Stimulated activated CD8-positive, alpha-beta memory T cell treated with anti-CD3 and anti-CD28 coated beads, Interleukin-4, amount 100 ng/mL, for 1 hour (primary cell): ENCODE measurements at places on chromosomes 1 and 21.

GRCh38 chr1:41915786-41916571 lies 2.7 kb downstream of the HIVEP3 start:
- DNase-seq = no peak

- DNase-seq = no peak
Observed at GRCh38 chr1:17128361-17128760, 9.1 kb upstream of the PADI2 start.

DNA sequence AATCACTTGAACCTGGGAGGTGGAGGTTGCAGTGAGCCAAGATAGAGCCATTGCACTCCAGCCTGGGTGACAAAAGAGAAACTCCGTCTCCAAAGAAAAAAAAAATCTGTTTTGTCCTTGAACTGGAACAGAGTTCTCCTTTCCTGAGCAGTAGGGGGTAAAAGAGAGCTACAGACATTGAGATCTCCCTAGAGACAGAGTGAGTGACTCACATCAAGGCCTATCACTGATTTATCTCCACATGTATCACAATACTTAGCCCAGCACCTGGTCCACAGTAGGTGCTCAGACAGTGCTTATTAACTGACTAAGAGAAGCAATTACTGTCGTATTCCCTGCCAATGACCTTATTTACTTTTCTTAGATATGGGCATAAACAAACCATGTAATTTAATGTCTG lies 354.1 kb upstream of the C1orf87 start:
- no peak for DNase-seq

DNA sequence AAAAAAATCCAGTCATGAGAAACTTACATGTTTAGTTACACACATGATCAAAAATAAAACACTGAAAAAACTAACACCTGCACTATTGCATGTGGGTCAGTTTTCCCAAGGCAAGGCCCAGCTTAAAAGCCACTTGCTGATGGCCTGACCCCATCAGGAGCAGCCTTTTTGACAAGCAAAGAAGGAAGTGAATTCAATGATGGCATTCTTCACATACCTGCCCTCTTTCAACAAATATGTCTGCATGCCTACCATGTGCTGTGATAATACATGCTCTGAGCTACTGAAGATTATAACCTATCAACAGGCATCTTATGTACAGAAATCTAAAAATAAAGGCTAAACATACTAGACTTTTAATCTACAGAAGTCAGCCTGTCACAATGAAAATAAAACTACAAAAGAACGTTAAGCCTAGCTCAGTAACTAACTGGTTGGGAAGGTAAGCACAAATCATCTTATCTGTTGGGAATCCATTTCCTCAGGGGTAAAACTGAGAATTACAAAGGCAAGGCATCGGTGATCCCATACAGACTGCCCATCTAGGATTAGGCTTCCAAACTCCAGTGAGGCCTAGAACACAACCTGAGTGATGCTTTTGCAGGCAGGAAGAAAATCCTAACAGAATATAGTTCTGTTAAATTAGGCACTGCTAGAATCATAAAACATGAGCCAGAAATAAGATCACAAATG lies 14.5 kb downstream of the SORT1 start:
- no peak for DNase-seq

GRCh38 chr21:45411810-45412206 lies 6.8 kb downstream of the COL18A1 start:
- no peak for DNase-seq

GRCh38 chr1:6414881-6415626 lies 4.7 kb downstream of the HES2 start:
- DNase-seq = no peak

- no peak for DNase-seq
Observed at GRCh38 chr1:14341147-14341546, 257.3 kb upstream of the KAZN start.

- DNase-seq = no peak
Observed at GRCh38 chr1:198627436-198628066, 11.3 kb upstream of the PTPRC start.

- DNase-seq = no peak
Observed at GRCh38 chr1:69126796-69127195, 440.9 kb upstream of the LRRC7 start.

- DNase-seq = no peak
Observed at GRCh38 chr1:55213885-55214211, 1.3 kb downstream of the USP24 start.

- no peak for DNase-seq
Observed at GRCh38 chr1:151405187-151405951, 6.0 kb downstream of the PSMB4 start.

- no peak for DNase-seq
Observed at GRCh38 chr1:235675152-235675890, 25.7 kb upstream of the GNG4 start.

DNA sequence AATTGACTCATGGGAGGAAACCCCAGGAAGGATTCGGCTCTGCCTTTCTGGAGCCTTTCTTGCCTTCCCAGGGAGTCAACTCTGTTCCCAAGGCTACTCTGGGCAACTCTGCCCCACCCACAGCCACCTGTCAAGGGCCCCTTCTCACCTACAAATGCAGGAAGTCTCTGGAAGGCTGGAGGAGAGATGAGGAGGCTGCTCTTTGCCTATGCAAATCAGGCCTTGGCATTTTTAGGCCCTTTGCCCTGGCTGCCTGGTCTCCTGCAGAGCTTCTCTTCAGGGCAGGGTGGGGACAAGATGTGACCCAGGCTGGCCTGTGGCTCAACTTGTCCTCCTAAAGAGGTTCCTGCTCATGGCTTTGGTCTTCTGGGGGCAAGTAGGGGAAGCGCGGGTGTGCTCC lies 5.4 kb downstream of the SLC6A9 start:
- no peak for DNase-seq

GRCh38 chr21:45177039-45177438 lies 102.7 kb downstream of the ADARB1 start:
- DNase-seq = no peak

- DNase-seq = no peak
Observed at GRCh38 chr1:208476846-208477170, 232.6 kb upstream of the PLXNA2 start.

GRCh38 chr1:216626394-216627067 lies 96.7 kb downstream of the ESRRG start:
- DNase-seq = no peak

GRCh38 chr1:228445843-228446650 lies 29.4 kb upstream of the TRIM17 start:
- no peak for DNase-seq

- DNase-seq = no peak
Observed at GRCh38 chr1:87197156-87197555, 131.5 kb upstream of the LMO4 start.

DNA sequence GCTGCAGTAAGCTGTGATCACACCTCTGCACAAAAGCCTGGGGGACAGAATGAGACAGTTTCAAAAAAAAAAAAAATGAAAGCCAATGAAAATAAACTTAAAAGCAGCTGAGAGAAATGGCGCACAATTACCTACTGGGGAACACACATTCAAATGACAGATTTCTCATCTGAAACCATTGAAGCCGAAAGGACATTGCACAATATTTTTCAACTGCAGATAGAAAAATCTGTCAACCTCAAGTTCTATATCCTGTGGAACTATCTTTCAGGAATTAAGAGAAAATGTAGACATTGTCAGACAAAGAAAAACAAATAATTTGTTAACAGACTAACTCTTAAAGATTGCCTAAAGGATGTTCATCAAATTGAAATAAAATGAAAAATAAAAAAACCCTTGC lies 442.8 kb downstream of the MATN1 start:
- DNase-seq = no peak

- DNase-seq = no peak
Observed at GRCh38 chr1:228401782-228402640, 4.6 kb downstream of the TRIM11 start.
